ENCODE measurements at places on chromosomes 6 and 20.
A peak's percentile ranks its signal among the peaks of the same experiment; 100 is the strongest.

- no peak for DNase-seq
Observed at GRCh38 chr6:80594461-80594860, 488.0 kb downstream of the BCKDHB start.

DNA sequence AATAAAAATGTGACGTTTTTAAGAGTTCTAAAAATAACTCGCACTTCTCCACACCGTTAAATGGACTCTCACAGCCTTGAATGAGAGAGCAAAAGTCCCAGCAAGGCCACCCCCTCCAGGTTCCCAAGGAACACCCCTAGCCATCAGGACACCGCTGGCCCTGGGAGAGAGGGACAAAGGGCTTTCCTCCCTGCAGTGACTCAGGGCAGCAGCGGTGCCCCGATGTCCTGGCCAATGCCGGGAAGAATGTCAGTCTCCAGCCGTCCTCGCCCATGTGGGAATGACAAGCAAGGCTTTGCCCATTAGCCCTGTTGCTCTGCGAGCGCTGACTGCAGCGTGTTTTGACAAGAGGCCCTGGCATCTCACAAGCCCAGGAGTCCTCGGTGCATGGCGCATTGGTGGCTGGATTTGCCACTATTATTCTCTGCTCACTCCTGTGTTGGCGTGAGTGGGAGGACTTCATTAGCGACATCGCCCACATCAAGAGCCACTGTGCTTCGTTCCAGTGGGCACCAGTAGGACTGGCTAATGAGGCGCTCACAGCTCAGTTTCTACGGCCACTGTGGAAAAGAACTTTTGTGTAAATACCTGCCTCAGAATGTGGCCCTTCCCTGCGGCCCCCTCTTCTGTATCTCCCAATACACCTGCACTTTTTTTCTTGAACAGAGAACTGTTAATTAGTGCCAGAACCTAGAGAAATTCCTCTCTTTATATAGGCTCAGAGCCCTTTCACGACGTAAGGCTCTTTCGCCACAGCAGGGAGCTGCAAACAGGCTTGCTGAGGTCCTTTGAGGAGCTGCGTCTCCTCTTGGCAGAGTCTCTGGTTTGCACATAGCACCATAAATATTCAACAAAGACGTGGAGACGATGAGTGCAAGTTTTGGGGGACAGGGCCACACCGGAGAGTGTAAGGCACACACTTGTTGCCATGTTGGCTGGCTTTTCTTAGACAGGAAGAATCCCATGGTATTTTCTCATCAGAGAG is 336.6 kb downstream of the TAF4 start:
- no peak for DNase-seq

DNA sequence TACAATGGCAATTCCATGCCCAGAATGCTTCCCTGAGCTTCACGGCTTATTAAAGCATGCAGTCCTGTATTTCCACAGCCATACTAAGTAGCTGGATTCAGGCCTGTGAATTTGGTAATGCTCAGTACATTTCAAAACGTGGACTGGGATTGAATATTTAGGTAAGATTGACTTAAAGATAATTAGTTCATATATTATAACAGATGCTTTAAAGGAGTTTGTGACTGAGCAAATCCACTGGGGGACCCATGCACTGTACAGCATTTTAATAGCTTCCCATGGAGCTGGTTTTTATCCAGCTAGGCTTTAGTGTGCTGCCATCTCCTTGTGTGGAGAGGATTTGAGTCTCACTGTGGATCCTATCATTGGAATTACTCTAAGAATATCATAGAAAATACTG is 420.9 kb upstream of the FLRT3 start:
- no peak for DNase-seq

DNA sequence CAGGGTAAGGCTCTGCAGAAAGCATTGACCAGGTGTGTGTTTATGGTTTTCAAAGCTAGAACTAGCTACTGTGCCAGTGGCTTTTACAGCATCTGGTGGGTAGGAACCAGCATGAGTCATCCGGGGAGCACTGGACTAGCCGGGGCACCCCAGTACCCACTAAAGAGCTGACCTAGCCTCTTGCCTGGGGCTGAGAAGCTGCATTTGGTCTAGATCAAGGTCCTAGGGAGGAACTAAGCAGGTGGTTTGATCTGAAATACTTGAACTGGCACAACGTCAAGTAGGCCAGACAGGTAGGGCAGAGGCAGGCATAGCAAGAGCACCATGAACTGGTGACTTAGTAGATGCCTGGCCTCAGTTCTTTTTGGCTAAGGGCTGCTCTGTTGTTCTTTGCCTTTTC is 109.8 kb upstream of the PTPRK start:
- no peak for DNase-seq

DNA sequence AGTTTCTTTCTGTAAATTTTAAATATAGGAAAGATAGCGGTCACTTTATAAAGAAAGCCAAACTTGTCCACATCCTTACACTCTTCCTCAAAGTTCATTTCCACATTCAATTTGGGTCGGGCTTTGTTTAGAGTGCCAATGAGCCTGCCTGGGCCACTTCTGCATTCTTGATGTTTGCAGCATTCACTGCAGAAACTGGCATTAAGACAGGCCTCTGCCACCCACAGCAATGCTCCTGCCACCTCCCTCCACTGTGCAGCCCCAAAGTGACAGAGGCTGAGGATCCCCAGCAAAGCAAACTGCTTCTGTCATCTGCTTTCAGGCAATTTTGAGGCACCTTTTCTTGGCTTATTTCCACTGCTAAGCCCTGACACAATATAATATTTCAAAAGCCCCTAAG is 61.2 kb downstream of the TNFAIP3 start:
- DNase-seq, result no peak

DNA sequence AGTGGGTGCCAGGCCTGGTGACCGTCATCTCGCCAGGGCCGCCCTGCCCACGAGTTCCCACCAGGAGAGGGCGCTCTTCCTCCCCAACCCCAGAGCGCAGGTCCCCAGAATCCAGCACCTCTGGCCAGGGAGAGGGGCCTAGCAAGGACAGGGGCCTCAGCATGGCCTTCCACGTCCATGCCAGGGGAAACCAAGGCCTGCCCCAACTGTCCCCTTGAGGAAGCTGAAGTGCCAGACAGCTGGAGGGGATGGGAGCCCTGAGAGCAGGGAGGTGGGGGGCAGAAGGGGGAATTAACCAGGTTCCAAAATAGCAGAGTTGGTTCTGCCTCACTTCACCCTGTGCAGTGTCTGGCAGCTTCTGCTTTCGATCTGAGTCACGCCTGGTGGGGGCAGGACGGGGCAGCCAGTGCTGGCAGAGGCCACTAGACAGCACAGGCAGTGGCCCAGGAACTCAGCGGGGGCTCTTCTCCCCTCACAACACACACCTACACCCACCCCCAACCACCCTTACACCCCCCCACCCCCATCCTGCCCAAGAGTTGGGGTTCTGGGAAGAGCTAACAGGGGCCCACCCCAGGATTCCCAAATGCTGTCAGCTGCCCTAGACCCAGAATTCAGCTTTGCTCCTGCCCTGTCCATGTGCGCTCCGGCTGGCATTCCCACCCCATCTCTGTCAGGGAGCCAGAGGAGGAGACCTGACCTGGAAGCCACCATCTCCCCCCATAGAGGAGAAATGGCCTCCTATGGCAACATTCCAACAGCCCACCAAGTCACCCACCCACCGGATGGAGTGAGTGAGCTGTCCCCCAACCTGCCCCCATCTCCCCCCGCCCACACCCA is 29.2 kb downstream of the TFEB start:
- DNase-seq, result peak; percentile 61

GRCh38 chr6:167130008-167130677 is 7.2 kb downstream of the CCR6 start:
- no peak for DNase-seq

DNA sequence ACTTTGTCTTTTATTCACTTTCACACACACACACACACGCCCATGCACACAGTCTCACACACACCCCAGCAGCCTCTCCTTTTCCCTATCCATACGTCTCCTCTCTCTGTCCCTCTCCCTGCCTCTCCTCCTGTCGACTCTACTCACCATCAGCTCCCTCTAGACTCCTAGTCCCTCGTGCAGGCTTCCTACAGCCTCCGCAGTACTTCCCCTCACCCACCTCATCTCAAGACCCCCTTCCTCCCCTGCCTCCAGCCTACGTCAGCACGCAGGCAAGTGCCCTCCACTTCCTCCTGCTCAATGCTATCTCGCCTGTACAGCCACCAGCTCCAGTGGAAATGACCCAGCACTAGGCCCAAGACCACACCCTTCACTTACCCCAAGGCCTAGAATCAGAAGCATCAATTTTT is 820 bp upstream of the TREML2 start:
- DNase-seq, result no peak

- no peak for DNase-seq
Observed at GRCh38 chr6:170165471-170166117, 125.3 kb downstream of the DLL1 start.

GRCh38 chr20:62025832-62026563 is 39.7 kb downstream of the TAF4 start:
- peak; percentile 5 for DNase-seq

GRCh38 chr20:43220612-43221011 is 30.9 kb upstream of the PTPRT start:
- DNase-seq, result no peak

GRCh38 chr6:35745509-35745908 is 8.7 kb downstream of the ARMC12 start:
- DNase-seq, result no peak

- no peak for DNase-seq
Observed at GRCh38 chr6:47836046-47836445, 54.2 kb downstream of the OPN5 start.

DNA sequence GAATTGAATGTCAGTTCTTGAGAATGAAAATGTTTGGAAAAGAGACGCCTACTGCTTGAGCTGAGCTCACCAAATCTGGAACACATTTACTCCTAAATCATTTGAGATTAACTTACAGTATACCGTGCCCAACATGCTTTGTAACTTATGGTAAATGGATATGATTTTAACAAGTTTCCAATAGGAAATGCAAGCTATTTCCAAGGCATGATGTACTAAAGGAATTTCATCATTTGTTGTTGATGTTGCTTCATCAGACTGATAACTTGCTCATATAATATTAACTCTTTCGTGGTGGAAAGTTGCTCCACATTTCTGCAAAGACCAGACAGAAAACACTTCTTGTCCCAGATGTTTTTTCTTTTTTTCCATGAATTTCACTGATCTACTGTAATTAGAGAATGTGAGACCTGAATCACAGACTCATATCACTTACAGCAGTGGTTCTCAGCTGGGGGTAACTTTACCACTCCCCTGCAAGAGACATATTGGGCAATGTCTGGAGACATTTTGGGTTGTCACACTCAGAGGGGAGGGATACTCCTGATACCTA is 116.6 kb upstream of the TRAF3IP2 start:
- DNase-seq, result no peak

GRCh38 chr6:131807644-131808459 is at the start of gene ENPP1:
Gene ENPP1 (plus strand): TSS chr6:131808020. CDS start chr6:131808036, 16 bp downstream.
- DNase-seq, result peak; percentile 51

DNA sequence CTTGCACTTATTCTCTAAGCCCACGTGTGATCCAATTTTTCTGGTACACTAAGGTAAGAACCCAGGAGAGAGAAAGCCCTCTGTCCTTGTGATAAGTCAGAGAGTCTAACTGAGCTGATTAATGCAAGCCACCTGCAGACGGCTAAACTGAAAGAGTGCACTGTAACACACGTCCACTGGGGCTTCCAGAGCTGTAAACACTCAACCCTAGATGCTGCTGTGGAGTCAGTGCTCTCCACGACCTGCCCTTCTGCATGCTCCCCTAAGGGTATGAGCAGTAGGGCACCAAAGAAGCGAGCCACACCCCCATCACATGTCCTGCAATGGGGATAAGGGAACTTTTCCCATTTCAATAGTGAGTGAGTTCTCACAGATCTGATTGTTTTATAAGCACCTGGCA is 55.7 kb downstream of the TXLNB start:
- no peak for DNase-seq

GRCh38 chr20:53742685-53743081 is 149.0 kb upstream of the ZNF217 start:
- DNase-seq, result no peak

DNA sequence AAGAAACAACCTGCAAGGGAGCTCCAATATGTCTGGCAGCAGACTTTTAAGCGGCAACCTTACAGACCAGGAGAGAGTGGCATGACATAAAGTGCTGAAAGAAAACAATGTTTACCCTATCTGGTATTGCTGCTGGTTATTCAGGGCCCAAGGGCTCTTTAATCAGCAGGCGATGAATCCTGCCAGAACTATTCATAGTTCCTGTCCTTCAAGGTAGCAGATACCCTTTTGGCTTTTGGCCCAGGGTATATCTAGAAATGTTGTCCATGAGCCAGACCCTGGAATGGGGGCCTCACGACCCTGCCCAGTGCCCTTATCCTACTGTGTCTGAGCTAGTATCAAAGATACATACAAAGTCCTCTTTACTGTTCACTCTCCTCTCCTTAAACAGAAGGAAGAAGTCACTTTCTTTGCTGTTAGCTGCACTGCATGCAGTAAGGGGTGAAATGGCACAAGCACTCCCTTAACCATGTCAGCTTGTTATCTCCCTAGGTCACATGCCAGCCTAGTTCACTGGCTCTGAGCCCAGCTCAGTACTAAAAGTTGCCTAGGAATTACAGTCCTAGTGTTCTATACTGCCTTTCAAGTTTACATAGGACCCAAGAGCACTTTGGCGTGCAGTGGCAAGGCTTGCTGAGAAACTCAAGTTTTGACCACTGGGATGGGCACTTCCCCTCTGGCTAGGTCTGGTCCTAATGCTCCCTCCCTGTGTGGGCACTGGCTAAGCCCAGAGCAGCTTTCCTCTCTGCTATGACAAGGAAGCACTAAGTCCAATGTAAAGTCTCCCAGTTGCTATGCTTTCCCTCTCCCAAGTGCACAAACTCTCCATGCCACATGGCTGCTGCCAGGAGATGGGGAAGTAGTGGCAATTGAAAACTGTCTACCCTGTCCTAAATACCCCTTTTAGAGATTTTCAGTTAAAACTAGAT is 122.0 kb downstream of the HTR1B start:
- no peak for DNase-seq

GRCh38 chr6:1379788-1380147 is 9.6 kb upstream of the FOXF2 start:
- DNase-seq, result no peak

DNA sequence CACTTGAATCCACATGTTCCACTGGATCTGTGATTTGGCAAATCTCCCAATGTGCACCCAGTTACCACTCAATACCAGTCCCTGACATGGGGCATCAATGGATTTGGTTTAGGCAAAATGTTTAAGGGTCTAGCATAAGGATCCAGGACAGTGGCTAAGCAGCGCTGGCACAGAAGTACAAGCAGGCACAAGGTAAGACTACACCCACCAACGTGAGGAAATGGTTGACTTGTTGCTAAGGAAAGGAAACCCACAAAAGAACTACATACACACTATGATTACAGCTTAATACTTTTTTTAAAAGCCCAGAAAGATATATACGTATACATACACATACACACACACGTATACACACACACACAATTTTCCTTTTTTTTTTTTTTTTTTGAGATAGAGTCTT is 79.0 kb downstream of the DNAAF9 start:
- DNase-seq, result peak; percentile 20
